Activated T-cell treated with anti-CD3 and anti-CD28 coated beads for 24 hours (primary cell): ENCODE measurements at places on chromosomes 2 and 18.

DNA sequence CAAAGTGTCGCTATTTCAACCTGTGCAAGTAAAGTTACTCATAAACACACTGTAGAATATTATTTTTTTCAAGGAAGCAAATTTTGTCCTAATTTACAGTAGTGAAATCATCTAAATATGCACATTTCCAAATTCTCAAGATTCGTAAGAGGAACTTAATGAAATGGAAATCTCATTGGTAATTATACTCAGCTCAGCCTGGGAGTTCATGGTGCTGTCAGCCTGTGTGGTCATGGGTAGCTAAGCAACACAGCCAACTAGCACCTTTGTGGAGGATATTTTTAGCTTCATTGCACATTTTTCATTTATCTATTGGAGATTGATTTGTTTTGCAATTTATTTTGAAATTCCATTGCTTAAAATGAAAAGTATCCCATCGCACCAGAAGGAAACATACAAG, 975.7 kb upstream of the ZEB2 start:
- no peak for DNase-seq

GRCh38 chr18:28039691-28040090, 137.2 kb downstream of the CDH2 start:
- no peak for DNase-seq

- no peak for DNase-seq
Measured at GRCh38 chr2:20539133-20539719, 92.4 kb downstream of the RHOB start.

GRCh38 chr18:13451661-13452387, 233.3 kb downstream of the LDLRAD4 start:
- no peak for DNase-seq

DNA sequence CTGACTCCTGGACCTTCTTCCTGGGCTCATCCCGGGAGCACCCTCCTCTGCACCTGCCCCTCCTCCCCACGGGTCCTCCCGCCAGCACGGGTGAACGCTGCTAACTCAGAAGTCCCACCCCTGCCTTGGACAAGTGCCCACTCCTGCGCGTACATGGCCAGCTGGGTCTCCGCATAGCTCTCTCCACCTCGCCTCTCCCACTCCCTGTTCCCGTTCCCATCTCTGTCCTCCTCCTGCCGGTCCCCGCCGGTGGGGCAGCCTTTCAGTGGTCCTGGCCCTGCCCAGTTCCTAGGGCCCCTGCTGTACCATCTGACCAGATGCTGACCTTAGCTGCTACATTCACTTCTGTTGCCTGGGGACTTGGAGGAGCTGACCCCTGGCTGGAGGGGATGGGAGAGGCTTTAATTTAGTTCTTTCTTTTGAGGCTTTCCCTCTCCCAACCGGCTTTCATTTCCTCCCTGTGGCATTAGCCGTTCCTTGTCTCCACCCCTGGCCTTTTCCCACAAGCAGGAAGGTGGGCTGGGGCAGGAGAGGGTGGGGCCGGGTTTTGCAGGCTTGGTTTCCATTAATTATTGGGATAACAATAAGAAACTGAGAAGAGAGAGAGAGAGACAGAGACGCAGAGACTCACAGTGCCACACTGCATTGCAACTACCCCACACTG, 136.1 kb downstream of the SH3BP4 start:
- no peak for DNase-seq

GRCh38 chr2:167140767-167141166, 252.5 kb downstream of the XIRP2 start:
- no peak for DNase-seq

DNA sequence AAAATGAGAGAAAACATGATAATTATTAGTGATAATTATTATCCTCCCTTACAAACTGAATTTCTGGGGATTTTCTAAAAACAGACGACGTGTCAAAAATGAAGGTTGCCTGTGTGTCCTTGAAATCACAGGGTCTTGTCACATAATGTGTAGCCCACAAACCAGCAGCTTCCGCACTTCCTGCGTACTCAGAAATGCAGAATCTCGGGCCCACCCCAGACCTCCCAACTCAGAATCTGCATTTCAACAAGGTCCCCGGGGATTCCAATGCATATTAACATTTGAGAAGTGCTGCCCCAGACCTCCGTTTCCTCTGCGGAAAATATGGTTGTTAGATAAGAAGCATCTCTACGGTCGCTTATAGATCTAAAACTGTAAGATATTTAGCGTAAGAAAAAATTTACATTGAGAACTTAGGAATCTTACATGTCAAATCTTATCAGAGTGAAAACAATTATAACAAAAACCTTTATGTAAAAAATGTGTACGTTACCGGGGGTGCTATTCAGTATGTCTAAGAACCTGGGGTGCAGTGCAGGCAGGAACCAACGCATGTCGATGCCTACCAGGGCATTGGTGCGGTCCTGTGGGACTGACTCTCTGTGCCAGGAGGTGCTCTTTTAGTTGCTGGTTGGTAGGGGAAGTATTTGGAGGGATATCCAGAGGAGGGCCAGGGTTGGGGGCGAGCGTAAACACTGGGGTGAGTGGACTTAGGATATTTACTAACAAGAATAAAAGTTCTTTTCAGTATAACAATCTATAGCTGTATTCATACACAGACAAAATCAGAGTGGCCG, 15.2 kb downstream of the CDKL4 start:
- DNase-seq, result no peak

- no peak for DNase-seq
Measured at GRCh38 chr18:77066689-77067088, 65.9 kb downstream of the MBP start.

GRCh38 chr2:223503746-223504145, 98.4 kb downstream of the SCG2 start:
- DNase-seq, result no peak

DNA sequence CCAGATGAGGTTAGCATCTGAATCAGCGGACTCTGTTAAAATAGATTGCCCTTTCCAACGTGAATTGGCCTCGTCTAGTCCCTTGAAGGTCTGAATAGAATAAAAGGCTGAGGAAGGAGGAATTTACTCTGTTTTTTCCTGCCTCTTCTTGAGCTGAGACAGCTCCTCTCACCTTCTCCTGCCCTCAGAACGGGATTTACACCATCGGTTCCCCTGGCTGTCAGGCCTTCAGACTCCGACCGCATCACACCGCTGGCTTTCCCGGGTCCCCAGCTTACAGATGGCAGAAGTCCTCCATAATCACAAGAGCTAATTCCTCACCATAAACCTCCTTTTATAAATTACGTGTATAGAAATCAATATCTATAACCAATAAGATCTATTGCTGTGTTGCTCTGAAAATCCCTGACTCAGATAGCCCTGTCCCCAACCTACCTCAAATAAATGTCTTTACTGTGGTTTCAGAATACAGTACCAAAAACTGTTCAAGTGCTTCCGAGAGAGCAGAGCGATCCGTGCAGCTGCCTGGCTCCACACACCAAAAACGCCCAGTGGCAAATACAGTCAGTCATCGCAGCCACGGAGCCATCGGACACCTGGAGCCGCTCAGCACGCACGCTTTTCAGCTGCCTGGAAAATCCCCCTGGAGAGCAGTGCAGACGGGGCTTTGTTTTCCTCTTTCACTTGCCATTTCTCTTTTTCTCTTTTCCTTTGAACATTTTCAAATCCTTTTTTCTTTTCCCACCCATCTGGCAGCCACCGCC, 196.9 kb downstream of the NRP2 start:
- no peak for DNase-seq

DNA sequence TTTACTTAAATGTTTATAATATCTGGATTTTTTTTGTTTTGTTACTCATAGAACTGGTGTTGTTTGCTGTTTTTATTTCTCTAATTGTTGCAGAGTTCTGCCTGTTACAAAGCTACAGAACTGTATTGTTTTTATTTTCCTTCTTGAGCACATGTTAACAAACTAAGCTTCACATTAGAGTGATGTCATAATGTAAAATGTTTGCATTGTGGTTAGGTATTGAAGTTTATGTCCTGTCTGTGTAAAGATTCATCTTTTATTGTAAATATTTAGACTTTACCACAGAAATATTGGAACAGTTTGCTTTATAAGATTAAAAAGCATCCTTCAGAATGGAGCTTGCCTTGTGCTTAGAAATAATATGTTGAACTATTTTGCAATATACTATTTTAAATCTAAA, 67.7 kb downstream of the CLIP4 start:
- no peak for DNase-seq

GRCh38 chr2:177896587-177896986, 176.0 kb downstream of the PDE11A start:
- DNase-seq, result no peak

DNA sequence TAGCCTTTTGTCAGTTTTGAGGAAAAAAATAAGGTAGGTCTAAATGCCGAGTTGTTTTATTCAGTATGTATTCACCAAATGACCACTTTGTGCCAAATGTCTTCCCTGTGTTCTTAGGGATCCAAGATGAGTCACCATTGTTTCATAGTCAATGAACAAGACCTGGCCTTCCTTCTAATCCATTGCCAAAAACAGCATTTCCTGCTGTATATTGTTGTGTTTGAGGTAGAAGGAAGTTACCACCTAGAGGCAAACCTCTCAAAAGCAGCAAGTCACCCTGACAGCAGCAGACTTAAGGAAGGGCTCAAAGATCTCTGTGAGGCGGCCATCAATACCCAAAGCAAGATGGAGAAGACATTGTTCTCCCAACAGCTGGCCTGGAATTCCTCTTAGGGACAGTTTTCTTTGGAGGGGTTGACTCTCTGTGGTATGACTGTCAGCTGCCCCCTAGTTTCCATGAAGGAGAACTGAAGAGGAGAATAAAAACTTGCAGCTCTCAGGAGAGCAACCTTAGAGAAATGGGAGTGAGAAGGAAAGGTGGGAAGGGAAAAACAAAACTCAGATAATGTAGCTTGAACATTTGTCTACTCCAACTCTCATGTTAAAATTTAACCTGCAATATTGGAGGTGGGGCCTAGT, 328.3 kb downstream of the LRATD1 start:
- DNase-seq, result no peak

DNA sequence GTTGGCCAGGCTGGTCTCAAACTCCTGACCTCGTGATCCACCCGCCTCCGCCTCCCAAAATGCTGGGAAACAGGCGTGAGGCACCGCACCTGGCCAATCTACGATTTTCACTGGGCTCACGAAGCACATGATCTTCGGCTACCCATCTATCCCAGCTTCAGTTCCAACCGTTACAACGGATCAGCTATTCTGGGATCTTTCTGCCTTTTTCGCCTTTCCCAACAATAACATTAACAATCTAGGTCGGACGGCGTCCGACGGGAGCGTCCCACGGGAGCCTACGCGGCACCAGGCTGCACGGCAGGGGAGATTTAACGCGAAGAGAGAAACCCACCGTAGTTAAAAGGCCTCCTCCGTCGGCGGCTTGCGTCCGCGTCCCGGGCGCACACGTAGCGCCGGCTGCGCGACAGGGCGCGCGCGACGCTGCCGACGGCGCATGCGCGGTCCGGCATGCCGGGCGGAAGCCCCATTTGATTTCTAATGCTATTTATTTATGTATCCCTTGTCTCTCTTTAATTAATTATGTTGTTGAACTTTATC, at the start of gene MSL3B:
Gene MSL3B, minus strand, starts transcription at position 394 of the 540 bp plus-strand sequence.
- DNase-seq, result peak; percentile 48

DNA sequence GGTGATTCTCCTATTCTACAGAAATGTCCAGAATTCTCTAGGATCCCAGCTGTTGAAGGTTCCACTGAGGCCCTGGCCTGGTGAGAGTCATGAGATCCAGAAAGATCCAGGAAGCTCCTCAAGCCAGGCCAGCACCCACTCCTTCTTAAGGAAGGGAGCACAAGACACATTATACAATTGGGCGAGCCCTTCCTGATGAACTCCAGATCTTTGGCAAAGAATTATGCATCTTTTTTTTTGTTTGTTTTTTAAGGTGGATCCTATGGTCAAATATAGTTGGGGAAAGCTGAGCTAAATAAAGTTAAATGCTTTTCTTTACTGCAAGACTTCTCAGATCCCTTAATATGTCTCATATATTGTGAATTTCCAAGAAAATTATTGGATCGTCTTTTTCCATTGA, 37.0 kb upstream of the LOXHD1 start:
- DNase-seq, result no peak

GRCh38 chr18:28176698-28176947, 307 bp downstream of the CDH2 start:
- no peak for DNase-seq

DNA sequence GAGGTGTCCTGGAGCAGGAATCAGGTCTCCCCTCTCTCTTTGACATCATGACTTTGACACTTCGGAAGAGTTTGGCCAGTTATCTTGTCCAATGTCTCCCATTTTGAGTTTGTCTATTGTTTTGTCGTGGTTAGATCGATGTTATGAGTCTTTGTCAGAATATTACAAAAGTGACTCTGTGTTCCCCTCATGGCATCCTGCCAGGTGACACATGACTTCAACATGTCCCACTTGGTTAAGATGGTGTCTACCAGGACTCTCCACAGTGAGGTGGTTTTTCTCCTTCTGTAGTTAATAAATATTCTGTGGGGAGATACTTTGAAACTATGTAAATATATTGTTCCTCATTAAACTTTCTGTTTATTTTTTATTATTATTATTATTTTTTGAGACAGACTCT, 76.6 kb upstream of the BZW1 start:
- no peak for DNase-seq

- no peak for DNase-seq
Measured at GRCh38 chr2:182558564-182558963, 131.7 kb upstream of the PDE1A start.

DNA sequence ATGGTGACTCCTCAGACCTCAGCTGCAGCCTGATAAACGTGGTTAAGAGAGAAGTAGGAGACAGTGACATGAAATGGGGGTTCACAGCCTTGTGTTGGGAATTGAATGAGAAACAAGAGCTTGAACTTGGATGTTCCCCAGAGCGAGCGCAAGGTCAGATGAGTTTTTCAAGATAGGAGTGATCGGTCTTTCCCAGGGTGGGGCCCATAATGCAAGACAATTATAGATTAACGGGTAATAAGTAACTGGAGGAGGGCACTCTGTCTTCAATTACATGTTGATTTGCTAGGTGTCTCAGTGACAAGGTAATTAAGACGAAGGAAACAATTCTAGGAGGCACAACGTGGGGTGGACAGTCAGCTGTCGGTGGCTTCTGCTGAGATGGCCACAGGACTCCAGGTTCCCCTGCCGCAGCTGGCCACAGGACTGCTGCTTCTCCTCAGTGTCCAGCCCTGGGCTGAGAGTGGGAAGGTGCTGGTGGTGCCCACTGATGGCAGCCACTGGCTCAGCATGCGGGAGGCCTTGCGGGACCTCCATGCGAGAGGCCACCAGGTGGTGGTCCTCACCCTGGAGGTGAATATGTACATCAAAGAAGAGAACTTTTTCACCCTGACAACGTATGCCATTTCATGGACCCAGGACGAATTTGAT, at the start of gene UGT1A5:
Gene UGT1A5, plus strand, starts transcription at position 297 of the 651 bp plus-strand sequence. Its CDS starts 85 bp downstream, at position 382.
- DNase-seq, result no peak
